ENCODE measurements at places on chromosomes 6 and 20. TPM values are rescaled to one million over a fixed set of nuclear protein-coding genes. Genes with fewer than 3 reads are reported as not detected.

- no peak for DNase-seq
These were observed 29.7 kb downstream of the SLC22A23 start for GRCh38 chr6:3426927-3427686.

DNA sequence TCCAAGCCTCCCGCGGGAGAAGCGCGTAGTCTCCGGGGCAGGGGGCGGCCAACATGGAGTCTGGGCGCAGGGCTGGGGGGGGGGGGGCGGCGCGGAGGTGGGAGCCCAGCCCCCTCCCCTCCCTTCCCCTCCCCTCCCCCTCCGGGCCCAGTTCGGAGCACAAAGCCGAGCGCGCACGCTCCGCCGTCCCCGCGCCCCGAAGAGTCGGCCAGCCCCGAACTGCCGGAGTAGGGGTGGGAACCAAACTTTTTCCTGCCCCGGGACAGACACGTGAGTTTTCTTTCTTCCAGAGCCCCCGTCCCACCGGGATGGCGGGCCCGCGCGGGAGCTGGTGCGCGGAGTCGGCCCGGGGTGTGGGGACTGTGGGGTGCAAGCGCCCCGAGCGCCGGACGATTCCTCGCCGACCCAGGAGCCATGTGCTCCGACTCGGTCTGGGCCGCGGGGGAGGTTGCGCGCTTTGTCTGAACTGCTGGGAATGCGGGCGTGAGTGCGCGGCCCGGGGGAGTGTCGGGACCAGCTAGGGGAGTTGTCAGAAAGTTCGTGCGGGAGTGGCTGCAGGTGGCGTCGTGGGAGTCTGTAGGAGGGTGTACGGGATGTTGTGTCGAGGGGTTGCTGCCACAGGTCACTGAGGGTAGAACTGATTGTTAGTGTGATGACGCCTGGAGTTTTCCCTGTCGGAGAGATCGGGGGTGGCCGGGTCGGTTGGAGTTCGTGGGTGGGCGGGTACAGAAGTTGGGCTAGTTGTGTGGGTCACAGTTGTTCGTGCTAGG is 1.2 kb downstream of the TGIF2 start:
- DNase-seq = peak; percentile 19

- no peak for DNase-seq
These were observed 99.7 kb upstream of the EXOC2 start for GRCh38 chr6:792662-793061.

GRCh38 chr6:29232725-29233124 is 62.0 kb downstream of the OR2J2 start:
- no peak for DNase-seq

DNA sequence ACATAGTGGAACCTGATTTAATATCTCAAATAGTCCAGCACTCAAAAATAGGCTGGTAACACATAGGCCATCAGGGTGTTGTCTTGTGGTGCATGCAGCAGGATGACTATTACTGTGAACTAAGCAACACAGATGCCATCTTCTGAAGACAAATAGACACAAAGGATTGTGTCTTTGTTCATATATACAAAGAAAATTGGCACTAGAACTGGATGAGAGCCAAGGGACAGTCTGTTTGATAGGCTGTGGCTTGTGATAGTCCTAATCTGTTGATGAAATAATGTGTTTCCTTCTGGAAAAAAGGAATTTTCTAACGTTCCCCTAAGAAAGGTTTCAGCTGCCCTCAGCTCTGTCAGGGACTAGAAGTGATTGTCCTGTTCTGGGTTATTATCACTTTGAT is 129.8 kb downstream of the TPBG start:
- no peak for DNase-seq

Gene RPS18
- 10,287 TPM for total RNA-seq

GRCh38 chr6:68876792-68877493 is 241.9 kb downstream of the ADGRB3 start:
- no peak for DNase-seq

- no peak for DNase-seq
These were observed 52.1 kb downstream of the YTHDF1 start for GRCh38 chr20:63163596-63164483.

- no peak for DNase-seq
These were observed 5.2 kb downstream of the HAO1 start for GRCh38 chr20:7935027-7935551.

DNA sequence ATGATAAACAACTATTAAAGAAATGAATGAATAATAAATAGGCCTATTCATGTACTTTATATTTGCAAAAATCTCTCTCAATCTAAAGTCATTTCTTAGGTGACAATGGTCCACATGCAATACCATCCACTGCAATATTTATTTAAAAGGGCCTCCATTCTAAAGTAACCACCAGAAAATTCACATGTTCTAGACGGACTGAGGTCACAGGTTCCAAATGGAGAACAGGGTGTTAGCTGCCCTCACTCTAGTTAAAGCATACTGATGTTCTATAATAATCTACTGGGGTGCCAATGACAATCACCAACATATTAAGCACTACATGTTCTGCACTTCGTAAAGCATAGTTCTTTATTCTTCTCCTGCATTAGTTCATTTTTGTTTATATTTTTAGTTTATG is 1.2 kb downstream of the HBS1L start:
- no peak for DNase-seq

GRCh38 chr20:15911581-15911980 is 661.7 kb downstream of the KIF16B start:
- DNase-seq = no peak

DNA sequence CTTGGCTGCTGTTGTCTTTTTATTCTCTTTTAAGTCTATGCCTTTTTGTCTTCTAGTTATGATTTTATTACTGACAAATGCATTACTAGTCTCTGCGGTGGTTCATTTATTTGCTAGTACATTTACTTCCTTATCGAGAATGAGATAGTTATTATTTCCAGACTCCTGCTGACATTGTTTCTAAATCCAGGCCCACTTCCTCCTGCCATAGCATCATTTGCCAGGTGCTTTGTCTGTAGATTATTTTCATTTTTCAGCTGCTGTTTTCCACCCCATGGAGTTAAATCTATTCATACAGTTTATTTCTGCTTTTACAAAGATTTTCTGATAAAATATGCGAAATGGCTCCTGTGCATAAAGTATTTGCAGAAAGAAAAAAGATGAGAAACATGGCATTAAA is 459.7 kb downstream of the MMUT start:
- no peak for DNase-seq

DNA sequence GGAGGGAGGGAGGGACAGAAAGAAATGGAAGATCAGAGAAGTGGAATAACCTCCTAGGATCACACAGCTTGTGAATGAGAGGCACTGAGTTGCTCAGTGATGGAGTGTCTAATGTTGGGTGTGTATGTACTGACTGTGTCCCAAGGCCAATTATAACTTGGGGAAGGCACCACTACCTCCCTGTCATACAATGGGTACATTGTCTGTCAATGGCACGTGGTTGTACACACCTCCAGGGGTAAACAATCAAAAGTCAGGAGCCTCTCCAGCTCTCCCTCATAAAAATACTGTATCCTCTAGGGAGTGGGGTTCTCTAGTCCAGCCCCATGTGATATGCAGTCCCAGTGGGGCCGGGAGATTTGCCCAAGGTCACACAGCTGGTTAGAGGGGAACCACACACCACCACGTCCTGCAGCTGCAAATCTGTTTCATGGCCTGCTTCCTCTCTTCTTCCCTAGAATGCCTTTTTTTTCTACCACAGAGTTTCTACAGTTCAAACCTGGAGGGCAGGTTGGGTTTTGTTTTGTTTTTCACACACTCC is 112.5 kb downstream of the SNX5 start:
- DNase-seq = peak; percentile 79

Gene GJE1
- total RNA-seq = not detected

DNA sequence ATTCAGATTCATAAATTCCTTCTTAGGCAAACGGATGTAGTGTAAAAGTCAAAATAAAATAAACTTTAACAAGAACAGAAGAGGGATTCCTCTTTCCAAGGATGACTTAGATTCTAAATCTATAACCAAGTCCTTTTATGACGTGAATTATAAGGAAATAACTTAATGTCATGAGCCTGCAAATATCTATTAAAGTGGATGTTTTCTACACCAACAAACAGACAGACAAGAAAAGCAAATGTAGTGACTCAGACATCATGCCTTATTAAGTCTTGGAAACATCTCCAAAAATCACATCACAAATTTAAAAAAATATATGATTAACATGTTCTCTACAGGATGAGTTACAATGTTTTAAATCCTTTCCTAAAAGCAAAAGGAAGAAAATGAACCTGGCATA is 397.1 kb downstream of the ESR1 start:
- DNase-seq = no peak

DNA sequence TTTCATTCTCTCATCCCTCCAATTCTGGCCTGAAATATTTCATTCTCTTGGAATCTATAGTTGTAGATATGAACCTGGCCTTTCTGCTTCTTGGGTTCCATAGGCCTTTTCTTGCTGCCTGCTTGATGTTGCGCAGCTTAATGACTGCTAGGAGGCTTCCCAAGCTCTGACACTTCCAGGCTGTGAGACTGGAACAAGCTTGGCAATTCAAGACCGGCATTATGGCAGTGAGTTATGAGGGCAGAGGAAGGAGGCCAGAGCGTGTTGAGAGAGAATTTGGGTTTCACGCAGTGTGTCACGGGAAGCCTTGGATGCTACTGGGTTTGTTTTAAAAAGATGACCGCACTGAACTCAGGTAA is 948 bp upstream of the DNAJC5 start:
- DNase-seq = no peak

GRCh38 chr20:47284373-47284772 is 72.1 kb downstream of the ZMYND8 start:
- DNase-seq = no peak

DNA sequence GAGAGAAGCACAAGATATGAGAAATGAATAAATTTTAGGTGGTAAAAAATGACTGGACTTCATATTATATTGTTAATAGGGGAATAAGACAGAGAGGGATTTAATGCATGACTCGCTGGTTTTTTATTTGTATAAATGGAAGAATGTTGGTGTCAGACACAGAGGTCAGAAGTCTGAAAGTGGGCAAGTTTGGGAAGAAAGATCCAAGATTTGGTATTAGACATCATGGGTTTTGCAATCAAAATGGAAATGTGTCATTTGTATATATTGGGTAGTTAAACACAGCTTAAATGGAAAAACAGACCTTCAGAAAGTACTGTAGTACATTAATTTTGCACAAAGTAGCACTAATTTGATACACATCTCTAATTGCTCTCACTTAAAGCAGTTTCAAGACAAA is 96.2 kb downstream of the EYA4 start:
- no peak for DNase-seq

Gene ASIP
- not detected for total RNA-seq

Gene SERPINB6
- 113 TPM for total RNA-seq

Gene SLC22A23
- 0.81 TPM for total RNA-seq

Gene DEFB115
- total RNA-seq = not detected

DNA sequence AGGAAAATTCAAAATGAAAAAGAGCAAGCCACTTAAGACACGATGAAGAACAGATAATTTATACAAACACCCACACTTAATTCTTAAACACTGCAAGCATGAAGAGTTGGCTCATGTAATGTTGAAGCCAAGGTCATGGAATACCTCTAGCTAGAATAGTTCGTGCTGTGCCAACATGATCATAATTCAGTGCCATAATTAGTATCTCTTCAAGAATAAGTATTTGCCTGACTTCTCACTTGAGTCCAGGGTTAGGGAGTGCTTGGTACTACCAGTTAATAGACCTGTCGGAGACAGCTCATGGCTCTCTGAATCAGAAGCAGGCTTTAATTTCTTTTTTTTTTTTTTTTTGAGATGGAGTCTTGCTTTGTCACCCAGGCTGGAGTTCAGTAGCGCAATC is 206.3 kb downstream of the UNC5CL start:
- DNase-seq = no peak

- DNase-seq = no peak
These were observed 26.2 kb downstream of the CDYL start for GRCh38 chr6:4802312-4802935.

Gene PAX1
- under 0.01 TPM for total RNA-seq

- DNase-seq = no peak
These were observed 231.2 kb upstream of the PMEPA1 start for GRCh38 chr20:57940868-57941522.

GRCh38 chr20:50715694-50716093 is 15.7 kb upstream of the PARD6B start:
- no peak for DNase-seq

GRCh38 chr6:162612613-162613012 is 115.0 kb downstream of the PRKN start:
- no peak for DNase-seq

- DNase-seq = no peak
These were observed 66.9 kb downstream of the RIPOR3 start for GRCh38 chr20:50624351-50625016.

GRCh38 chr6:20427856-20428255 is 26.2 kb downstream of the E2F3 start:
- peak; percentile 73 for DNase-seq

DNA sequence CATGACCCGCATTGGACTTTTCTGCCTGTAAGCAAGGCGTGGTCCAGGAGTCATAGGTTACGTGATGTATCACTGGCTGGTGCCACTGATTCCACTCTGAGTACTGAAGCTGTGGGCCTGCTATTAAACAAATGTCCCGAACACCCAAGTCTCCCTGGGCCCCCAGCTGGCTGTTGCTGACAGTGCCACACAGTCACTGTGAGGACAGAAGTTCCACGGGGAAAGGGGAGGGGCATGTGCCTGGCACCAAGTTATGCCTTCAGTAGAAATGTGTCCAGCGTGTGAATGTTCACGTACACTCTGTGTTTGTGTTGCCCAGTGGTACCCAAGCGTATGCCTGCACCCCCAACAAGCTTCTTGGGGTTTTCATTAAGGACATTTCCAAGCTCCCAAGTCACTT is 171.4 kb upstream of the QKI start:
- DNase-seq = no peak

Gene C6orf163
- total RNA-seq = 0.81 TPM

DNA sequence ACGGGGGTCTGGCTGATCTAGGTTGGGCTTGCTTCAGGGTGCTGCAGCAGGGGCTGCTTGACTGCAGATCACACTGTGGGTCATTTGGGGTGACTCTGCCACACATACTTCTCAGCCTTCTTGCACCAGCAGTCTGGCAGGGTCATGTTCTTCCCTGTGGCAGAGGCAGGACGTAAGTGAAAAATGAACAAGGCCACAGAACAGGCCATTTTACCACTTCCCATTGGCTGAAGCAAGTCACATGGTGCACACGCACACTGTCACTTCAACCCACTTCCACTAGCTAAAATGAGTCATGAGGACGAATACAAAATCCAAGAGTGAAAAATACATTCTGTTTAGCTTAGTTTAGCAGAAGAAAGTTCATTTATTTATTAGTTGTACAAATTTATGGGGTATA is 168.6 kb upstream of the GGTLC1 start:
- no peak for DNase-seq

DNA sequence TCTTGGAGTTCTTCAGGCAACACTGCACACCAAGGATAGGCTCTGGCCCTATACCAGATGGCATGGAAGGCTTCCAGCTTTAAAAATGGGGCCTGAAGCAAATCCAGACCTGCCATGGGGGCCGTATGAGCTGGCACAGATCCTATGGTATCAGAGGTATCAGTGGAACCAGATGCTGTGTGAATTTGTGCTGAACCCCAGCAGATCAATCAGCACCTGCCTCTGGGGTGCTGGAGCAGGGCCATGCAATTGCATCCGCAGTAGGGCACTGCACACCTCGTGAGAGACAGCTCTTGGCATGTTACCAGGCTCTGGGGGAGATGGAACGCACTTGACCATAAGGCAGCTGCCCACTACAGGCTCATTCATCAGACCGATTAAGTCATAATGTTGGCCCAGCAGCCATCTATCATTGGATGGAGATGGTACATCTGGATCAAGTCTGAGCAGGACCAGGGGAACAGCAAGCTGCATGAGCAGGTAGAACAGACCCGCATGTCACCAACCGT is 221.5 kb downstream of the MYLK4 start:
- no peak for DNase-seq

Measured in hematopoietic multipotent progenitor cell (in vitro differentiated cells).